Myometrial cell (primary cell): ENCODE measurements at places on chromosomes 11 and 22. TPM values are rescaled to one million over a fixed set of nuclear protein-coding genes. Genes with fewer than 3 reads are reported as not detected.

The FXYD2 gene
- not detected in 2 replicates for total RNA-seq

The MS4A6A gene
- not detected in 2 replicates for total RNA-seq

The OR52I2 gene
- total RNA-seq = not detected in 2 replicates

The GLYATL2 gene
- 0.18 TPM in 1 of 2 replicates, not detected in the other for total RNA-seq
